ENCODE measurements at places on chromosomes 7 and 10.

GRCh38 chr7:101782476-101782875, 35.0 kb upstream of the CUX1 start:
- no peak for DNase-seq

- DNase-seq, result no peak
Measured at GRCh38 chr10:22977751-22978150, 49.9 kb downstream of the ARMC3 start.

DNA sequence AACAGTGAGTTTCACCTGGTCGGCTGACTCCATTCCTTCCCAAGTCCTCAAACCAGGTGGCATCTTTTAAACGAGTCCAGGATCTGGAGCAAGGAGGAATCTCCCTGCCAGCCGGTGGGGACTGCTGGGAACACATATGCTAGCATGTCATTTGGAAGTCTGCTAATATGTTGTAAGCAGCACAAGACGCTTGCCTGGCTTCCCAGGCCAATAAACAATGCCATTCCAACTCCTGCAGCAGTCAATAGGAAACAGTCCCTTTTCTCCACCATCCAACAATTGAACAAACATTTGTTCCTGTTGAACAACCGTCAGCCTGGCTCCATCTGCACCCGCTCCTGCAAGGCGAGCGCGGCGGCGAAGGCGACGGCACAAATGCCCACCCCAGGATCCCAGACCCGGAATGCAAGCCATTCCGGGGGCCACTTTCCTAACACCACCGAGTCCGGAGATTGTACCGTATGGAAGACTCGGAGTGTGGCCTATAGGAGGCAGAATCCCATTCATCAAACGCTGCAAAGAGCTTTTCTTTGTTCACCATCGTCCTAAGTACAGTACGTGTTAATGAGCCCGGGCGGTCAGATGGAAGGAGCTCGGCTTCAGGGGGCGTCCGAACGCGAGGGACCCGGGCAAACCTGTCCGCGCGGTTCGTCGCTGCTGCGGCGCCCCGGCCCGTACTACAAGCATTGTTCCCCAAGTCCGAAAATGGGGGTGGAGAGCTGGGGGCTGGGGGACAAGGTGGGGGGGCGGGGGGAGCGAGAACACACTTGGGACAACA, 1.6 kb downstream of the FAM53B start:
- DNase-seq, result peak; percentile 22

GRCh38 chr10:64113792-64114191, 592.6 kb downstream of the REEP3 start:
- DNase-seq, result no peak

- DNase-seq, result no peak
Measured at GRCh38 chr7:78095549-78095948, 297.0 kb downstream of the PHTF2 start.

DNA sequence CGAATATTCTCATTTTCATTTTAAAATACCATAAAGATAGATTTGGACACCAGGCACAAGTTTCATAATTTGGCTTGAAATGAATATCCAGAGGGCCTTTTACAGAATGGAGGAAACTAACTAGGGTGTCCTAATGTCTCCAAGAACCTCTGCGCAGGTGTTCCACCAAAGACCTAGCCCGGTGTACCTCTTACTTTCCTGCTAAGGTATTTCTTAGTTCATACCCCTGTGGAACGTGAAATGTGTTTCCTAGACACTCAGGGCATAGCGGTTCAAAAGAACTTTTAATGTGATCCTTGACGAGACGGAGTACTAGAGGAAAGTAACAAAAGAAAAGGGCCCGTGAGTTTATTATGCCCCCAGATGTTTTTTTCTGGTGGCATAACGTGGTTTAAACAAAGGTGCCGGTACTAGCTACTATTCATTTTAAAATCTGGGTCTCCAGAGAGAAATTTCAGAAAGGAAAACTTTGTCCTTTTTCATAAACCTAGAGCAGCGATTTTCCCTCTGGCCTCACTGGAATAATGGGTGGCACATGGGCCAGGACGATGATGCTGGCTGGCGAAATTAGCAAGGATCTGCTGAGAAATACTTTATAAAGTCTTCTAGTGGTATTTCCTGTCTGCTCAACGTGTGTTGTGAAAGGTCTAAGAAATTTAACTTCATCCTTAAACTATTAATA, 1.4 kb downstream of the APBB1IP start:
- no peak for DNase-seq

DNA sequence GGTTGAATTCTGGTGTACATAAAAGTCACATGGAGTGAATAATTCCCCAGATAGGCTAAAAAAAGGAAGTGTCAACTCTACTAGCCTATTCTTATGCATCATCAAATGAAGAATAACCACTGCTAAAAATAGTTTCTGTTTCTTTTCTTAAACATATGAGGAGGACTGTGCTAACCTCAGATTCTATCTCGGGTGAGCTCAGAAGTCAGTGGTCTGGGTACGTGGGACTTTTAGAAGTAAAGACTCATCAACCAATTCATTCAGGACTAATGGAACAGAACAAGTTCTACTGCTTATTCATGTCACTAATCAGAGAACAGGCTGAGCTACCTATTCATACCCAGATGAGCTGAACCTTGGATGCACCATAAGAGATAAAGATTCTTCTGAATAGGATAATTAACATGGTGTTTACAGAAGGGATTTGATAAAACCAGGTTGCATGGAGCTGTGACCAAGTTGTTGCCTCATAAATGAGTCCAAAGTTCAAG, 9.5 kb upstream of the ASAH2 start:
- no peak for DNase-seq

DNA sequence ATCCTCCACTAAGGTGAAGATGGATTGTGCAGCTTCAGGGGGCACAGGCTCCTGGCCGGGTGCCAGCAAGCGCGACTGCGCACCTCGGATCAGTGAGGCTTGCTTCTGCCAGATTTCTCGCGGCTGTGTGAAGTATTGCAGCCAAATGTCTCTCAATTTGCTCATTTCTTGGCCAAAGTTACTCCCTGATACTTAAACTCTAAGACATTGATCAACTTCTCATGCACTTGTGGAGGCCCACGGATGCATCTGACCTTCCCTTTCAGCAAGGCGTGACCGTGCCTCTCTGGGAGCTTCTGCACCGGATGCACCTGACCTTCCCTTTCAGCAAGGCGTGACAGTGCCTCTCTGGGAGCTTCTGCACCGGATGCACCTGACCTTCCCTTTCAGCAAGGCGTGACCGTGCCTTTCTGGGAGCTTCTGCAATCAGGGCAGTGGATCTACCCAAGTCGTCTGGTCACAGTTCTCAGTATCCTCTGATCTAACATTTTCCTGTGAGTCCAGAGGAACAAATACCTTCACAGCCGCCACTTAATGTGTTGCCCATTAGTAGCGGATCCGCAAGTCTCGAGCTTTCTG, 248.3 kb downstream of the ADARB2 start:
- DNase-seq, result no peak

DNA sequence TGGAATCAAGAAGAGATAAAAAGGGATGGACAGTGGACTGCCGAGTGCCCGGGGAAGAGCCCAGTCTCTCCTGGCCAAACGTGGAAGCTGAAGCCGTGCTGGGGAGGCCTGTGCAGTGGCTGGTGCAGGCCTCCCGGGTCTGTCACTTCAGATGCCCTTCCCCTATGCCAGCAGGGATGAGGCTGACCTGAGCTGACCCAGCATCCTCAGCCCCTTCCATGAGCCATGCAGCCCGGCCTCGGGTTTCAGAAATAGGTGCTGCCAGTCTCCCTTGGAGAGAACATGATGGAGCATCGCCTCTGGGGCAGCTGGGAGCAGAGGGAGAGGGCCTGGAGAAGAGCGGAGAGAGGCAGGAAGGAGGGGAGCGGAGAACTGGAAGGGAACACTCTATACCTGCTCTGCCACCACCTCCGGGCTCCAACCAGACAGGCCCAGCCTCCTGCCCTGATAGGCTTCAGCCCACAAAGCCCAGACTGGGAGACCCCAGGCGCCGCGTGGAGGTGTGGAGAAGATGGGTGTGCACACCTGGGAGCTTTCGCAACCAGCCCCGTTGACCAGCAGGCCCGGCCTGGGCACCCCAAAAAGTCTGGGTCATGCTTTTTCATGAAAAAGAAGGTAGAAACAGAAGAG, 68.6 kb upstream of the PPP2R2D start:
- DNase-seq, result no peak

- no peak for DNase-seq
Measured at GRCh38 chr10:1100691-1101368, 44.6 kb downstream of the WDR37 start.

DNA sequence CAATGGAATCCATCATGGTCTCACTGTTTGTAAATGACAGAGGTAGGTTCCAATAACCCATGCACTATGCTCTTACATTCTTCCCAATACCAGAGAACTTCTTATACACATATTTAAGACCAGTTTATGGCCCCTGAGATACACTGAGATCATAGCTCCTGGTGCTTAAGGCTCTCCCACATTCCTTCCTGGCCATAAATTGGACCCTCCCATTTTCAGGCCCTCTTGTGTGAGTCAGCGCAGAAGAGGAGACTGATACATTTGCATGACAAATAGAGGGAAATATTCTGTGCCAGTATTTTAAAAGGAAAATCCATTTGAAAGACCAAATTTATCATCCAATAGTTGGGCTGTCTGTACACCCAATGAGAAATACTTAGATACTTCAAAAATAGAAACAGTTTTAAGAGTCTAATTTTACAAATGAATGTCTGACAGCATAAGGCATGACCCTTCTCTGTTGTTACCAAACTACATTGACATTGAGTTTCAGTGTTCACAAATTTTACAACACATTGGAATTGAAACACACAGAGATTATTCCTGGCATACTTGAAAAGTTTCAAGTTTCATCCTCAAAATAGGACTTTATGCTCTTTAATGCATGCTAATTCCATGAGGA, 35.3 kb downstream of the SLC16A9 start:
- no peak for DNase-seq

DNA sequence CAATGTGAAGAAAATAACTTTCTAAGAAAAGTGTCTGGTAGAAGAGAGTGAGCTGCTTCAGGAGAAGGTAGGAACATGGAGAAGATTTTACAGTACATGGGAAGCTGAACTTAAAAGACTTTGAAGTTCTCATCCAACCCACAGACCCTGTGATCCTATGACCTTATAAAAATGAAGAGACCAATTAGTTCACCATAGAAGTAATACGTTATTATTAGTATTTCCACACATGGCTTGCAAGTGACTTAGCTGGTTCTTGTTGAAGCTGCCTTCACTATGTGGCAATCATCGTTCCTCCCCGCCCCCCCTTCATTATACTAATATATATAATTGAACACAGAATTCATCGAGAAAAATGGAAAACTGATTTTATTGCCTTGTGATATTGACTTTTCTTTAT, 129.1 kb downstream of the SND1 start:
- DNase-seq, result no peak

GRCh38 chr10:13904064-13904463, 317.3 kb downstream of the PRPF18 start:
- no peak for DNase-seq

GRCh38 chr10:26881600-26882331, 21.0 kb upstream of the ABI1 start:
- DNase-seq, result peak; percentile 39

GRCh38 chr7:1508277-1508758, 4.1 kb upstream of the INTS1 start:
- no peak for DNase-seq

DNA sequence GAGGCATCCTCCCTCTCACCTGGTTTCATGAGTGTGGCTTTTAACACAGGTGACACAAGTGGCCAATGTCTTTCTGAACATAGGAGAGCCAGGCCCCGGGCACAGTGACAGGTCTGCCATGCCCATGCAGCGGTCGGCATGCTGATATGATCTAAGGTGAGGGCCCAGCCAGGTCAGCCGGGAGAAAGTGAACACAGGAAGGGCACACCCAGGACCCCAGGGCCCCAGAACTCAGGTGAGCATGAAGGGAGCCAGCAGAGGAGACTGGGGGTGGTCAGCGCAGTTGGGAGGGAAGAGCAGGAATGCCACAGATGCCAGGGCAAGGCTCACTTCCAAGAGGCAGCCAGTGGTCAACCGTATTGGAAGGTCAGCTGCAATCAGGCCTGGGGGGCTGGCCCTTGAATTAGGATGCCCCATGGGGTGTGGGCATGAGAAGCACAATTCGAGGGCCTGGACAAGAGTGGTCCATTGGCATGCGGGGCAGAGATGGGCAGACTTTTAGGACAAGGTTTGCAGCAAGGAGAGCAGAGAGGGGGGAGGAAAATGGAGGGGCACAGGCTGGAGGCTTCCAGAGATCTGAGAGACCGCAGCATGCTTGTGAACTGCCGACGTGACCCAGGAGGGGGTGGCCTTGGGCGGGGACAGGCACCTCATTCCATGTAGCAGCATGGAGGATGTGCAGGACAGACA, 3.9 kb upstream of the INPP5A start:
- no peak for DNase-seq

- no peak for DNase-seq
Measured at GRCh38 chr10:15349112-15349511, 22.0 kb downstream of the FAM171A1 start.

DNA sequence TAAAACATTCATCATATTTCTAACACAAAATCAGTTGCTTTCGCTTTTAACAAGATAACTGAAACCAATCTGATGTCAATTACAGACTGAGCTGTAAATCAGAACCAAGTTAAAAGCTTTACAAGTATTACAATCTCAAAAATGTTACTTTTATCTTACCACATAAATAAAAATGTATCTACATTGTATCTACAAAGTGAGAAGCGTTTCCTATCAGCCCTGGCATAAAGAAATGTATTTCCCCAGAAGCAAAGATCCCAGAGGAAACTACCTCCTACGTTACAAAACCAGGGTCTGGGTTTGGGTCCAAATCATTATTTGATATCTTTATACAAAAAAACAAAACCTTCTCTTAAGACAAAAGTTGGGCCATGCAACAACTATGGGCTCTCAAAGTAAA, 2.6 kb downstream of the SMURF1 start:
- no peak for DNase-seq

- no peak for DNase-seq
Measured at GRCh38 chr7:90224195-90224594, 12.7 kb downstream of the STEAP2 start.

- DNase-seq, result no peak
Measured at GRCh38 chr7:68461430-68461829, 1136.8 kb upstream of the AUTS2 start.

- DNase-seq, result no peak
Measured at GRCh38 chr10:75932921-75933320, 501.5 kb downstream of the LRMDA start.

DNA sequence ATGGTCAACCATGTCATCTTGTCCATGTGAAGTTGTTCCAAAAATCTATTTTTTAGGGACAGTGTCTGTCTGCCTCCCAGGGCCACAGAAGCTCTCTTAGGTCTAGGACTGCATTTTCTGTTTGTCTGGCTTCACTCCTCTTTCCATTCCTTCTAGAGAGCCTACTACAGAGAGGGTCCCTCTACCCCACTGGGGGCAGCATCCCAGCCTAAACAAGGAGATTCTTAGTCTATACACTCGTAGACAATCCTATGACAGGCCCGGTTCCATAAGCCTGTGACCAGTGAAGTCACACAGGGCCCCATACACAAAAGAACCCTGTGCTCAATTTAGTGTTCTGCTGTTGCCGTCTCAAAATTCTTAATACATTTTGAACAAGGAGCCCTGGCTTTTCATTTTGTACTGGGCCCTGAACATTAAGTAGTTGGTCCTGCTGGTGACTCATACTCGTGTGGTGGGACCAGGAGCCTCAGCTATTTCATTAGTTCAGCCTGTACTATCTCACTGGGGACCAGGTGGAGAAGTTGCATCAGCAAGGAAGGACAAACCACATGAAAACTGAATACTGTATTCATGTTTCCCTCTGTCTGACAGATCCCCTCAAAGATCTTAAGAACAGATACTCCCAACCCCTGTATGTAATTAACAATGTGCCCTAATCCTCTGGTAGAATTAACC, 23.5 kb upstream of the FAM180A start:
- DNase-seq, result no peak

GRCh38 chr7:90401989-90402388, 1.3 kb upstream of the CLDN12 start:
- peak; percentile 81 for DNase-seq
